Stimulated activated CD8-positive, alpha-beta memory T cell treated with anti-CD3 and anti-CD28 coated beads, Interleukin-7, amount 100 ng/mL, for 1 hour (primary cell): ENCODE measurements at places on chromosomes 3 and 15.

- DNase-seq, result no peak
Measured at GRCh38 chr3:5016211-5017161, 37.2 kb downstream of the BHLHE40 start.

DNA sequence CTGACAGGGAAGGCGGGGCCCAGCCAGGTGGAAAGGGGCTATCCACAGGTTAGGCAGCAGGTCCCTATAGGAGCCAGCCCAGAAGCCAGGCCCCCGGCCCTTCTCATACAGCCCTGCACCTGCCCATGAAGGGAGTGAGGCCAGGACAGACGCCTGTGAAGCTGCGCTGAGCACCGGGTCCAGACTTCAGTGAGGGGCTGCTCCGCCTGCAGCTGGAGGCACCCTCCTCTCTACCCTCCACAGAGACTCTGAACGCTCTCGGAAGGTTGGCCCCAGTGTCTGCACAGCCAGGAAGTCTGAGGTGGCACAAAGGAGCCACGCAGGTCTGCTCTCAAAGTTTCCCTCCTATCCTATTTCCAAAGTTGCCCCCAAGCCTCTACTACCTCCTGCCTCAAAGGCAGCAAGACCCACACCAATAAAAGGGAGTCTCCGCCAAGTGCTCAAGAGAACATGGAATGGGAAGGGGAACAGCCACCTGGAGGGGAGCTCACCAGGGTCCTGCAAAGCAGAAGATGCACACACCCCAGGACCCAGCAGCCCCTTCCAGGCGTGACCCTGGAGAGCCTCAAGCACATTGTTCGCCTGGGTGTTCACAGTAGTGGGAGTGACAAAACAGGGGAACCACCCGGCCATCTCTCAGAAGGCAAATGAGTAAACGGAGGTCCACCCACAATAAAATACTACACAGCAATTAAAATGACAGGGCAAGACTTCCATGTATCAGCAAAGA, 19.5 kb downstream of the XXYLT1 start:
- DNase-seq, result no peak

- no peak for DNase-seq
Measured at GRCh38 chr3:55330355-55330754, 156.8 kb downstream of the WNT5A start.

DNA sequence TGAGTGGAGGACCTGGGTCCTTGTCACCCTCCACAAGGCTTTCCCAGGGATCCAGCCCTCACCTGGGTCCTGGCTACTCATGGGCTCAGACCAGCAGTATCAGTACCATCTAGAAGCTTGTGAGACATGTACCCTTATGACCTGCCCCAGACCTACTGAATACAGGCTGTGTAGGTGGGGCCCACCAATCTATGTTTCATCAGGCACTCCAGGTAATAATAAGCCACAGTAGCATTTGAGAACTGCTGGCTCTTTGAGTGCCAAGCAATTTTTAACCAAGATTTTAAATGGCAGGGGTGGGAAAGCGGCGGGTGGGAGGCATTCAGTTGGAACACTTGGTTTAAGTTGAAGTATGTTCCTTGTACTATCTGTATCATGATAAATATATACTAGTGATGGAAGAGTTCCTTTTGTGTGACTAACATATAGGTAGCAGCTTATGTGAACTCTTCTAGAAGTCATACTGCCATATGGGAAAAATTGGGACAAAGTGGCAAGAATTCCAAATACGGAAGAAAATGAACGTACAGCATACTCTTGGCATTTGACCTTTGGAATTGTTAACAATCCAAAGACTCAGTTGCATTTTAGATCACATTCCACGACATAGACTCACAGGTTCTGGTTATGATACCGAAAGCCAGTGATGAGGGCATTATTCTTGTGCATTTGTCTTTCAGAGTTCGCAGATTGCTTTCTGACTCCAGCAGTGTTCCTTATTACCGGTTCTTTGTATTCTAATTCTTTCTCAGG, 190.4 kb downstream of the GHSR start:
- no peak for DNase-seq

DNA sequence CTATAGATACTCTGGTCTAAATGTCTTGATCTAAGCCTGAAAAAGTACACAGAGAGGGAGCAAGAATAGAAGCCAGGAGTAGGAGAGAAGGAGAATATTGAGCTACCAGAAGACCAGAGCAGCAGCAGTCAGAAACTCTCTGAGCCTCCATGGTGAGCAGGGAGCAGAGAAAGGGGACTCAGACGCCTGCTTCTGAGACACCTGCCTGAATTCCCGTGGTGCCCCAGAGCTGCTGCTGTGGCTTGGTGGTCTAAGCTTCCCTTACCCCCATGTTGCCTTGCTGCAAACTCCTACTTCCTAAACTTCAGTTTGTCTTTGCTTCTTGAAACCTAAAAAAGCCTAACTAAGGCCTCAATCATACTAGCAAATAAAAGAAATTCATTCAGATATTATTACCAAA, 94.9 kb upstream of the STRIT1 start:
- no peak for DNase-seq

DNA sequence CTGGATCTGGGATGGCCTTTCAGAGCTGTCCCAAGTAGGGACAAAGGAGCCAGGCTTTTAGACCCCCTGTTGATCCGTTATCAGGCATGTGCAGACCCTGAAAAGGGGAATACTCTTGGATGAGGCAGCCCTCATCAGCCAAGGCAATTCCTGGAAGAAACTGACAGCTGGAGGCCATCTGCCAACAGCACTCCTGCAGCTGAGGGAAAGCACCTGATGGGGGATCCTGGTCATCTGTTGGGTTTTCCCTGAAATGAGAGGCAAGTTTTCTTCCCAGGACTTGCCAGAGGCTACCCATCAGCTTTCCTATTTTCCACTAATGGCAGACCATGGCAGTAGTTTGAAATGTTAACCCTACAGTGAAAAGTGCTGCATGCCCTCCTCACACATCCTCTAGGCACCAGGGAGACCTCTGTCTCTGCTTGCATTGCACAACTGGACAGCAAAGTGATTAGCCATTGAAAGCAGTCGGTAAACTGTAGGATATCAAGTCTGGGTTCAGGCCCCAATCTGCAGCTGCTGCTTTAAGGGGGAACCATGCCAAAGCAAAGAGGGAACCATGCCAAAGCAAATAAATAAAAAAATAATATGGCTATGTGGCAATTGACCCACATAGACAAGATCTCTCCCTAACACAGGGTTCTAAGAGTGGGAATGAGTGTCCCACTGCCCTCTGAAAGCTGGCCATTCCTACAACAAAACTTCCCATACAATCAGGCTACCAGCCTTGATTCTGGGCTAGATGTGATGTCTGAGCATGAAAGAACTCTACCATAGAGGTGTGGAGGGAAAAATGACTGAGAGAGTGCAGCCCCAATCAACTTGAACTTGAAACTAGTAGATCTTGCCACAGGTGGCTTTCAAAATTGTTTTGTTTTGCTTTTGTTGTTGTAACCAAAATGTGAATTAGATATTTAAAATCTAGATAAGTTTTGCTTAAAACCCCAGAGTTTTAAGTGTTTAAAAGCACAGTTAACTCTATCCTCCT, 232.0 kb upstream of the STT3B start:
- DNase-seq, result no peak

DNA sequence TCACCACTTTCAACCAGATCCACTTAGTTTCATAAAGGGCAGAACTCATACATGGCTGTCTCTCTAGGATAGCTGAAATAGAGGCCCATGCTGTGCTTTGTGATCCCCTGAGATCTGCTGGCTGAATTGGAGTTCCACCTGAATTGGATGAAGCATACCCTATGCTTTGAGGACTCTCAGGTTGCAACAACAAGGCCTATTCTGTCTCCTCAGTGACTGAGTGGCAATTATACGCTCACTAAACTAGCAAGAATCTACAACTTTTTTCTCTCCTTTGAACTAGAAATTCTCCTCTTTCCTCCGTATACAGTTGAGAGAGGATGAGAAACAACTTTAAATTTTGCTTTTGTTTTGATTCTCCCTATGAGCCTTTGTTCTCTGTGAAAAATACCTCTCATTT, 348.7 kb downstream of the LSAMP start:
- DNase-seq, result no peak

- DNase-seq, result no peak
Measured at GRCh38 chr3:117366574-117366973, 657.0 kb downstream of the TUSC7 start.

DNA sequence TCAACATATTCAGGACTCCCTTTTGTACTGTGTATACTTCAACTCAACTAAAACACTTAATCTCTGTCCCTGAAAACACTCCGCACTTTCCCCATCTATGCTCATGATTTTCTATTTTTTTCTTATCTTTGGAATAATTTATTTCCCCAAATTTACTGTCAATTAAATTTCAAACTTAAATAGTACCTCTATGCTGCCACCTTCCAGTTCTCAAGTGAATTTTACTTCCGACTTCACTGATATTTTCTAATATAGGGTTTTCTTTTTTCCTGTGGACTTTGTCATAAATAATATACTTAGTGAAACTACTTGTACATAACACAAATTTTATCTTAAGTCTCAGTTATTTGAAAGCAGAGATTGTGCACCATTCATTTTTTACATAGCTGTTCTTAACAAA, 1303.3 kb downstream of the OTOL1 start:
- DNase-seq, result no peak

DNA sequence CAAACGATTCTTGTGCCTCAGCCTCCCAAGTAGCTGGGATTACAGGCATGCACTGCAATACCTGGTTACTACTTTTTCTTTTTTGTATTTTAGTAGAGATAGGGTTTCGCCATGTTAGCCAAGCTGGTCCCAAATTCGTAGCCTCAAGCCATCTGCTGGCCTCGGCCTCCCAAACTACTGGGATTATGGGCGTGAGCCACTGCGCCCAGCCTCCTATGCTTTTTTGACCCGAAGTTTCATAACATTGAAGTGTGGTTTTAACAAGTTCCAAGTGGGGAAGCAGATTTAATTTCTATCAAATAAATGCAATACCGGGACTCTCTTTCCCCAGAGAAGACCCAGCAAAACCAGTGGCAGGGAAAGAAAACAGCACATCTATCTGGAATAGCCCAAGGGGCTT, 13.7 kb downstream of the SH3BP5 start:
- no peak for DNase-seq

- no peak for DNase-seq
Measured at GRCh38 chr3:5568451-5568850, 380.9 kb downstream of the EDEM1 start.

DNA sequence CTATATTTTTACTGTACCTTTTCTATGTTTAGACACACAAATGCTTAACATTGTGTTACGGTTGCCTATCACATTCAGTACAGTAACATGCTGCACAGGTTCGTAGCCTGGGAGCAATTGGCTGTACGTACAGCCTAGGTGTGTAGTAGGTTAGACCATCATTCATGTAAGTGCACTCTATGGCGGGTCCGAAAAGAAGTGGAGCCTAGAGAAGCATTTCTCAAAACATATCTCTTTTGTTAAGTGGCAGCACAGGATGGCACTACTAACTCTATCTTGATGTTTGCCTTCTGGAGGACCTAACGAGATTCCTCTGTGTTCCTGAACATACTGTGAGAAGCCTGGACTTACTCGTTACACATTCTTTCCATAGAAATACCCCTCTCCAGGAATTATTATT, 132.3 kb upstream of the ADPGK start:
- DNase-seq, result no peak

- no peak for DNase-seq
Measured at GRCh38 chr3:22569570-22569969, 633.6 kb upstream of the UBE2E2 start.

DNA sequence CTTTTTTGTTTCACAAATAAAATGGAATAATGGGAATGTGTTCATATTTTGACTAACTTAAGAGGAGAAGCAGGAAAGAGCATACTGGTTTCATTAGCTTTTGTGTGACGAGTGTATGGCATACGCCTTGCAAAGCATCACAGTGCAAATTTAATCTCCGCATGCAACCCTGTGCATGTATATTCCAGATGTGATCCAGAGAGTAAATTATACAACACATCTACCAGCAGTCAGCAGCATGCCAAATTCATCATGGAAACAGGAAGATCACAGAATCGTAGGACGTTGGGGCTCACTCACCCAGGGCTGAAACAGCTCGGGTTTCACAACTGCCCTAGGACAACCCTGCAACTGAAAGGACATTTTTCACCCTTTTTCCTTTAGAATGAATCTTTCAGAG, 53.4 kb downstream of the ADAMTS9 start:
- no peak for DNase-seq

DNA sequence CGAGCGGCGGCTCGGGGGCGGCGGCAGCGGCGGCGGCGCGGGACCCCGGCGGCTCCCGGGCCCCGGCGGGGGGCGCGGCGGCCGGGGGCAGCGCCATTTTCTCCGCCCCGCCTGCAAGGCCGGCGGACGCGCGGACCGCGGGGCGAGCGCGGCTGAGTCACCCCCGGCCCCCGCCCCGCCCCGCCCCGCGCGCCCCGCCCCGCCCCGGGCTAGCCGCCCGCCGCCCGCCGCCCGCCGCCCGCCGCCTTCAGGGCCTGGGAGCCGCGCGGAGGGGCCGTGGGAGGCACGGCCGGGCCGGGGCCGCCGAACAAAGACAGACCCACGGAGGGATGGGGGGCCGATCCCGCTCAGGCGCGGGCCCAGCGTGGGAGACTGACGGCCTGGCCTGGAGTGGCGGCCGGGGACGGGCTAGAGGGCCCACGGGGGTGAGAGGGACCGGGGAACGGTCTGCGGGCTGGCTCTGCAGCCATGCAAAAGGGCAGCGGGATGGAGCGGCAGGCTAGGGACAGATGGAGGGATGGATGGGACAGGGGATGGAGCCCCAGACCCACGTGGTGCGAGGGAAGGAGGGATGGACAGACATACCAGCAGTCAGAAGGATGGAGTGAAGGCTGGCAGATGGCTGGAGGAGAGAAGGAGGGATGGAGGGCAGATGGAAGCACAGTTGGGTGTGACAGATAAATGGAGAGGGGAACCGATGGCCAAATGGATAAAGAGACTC, at the start of gene EIF4E3:
EIF4E3 (minus strand) TSS at position 132 of the 721 bp plus-strand sequence; CDS start at position 97, 35 bp downstream.
- no peak for DNase-seq

GRCh38 chr3:9901967-9902366, 681 bp upstream of the IL17RE start:
- DNase-seq, result no peak

GRCh38 chr15:55586808-55587207, 1.3 kb downstream of the PYGO1 start:
- no peak for DNase-seq

GRCh38 chr3:140994316-140994715, 52.7 kb downstream of the SLC25A36 start:
- DNase-seq, result no peak

DNA sequence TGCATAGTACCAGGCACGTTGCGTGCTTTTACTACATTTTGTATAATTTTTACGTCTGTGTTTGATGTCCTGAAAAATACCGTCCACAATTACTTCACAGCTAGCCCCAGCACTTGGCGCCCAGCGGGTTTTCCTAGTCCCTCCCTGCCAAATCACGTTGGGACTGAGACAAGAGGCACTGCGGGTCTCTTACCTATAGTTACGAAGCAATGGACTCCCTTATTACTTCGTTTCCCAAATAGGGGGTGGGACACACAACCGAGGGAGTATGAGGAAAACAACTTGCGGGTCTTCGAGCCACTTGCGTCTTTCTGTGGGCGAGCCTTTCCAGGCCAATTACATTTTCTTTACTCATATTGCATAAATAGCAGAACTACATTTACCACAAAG, 620 bp upstream of the CMSS1 start:
- no peak for DNase-seq

DNA sequence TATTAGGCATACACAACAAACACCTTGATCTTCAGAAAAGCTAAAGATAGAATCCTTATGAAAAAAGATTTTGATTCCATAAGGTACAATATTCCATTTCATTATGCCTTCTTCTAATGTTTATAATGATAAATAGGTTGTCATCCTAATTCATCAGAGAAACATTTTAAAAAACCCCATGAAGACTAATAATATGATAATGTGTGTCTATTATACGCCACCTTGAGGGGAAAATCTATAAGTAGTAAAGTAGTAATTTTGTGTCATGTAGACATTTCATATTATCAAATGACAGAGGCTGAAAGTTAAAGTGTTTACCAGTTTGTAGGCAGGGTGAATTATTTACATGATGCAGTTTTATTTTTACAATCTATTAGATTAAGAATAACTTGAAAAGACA, 524.3 kb downstream of the GBE1 start:
- no peak for DNase-seq
